A549 (cell line): ENCODE measurements at places on chromosomes 6 and 20.

DNA sequence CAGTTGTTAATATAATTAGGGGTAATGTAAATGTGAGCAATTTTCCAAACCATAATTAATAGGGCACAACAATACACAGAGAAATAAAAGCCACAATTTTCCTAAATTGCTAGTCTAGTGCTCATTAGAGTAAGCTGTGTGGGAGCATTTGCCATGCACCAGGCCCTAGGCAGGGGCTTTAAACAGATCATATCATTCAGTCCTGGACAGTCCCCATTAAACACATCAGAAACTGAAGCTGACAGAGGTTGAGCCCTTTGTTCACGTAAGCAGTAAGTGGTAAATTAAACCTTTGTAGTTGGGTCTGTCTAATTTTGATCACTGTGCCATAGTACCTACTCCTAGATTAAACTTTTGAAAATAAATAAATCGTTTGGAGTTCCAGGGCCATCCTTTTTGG lies 931.1 kb downstream of the C6orf118 start:
- no peak for DNase-seq

DNA sequence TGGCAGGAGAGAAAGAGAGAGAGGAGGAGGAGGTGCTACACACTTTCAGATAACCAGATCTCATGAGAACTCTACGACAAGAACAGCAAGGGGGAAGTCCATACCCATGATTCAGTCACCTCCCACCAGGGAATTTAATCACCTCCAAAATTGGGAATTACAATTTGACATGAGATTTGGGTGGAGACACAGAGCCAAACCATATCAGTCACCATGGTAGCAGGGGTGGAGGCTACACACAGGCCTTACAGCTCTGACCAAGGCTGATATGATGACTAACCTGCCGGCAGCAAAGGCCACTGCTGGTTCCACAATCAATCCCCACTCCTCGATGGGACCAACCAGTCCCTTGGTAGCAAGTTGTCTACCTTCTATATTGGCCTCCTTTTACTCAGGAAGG lies 13.6 kb upstream of the RBM24 start:
- DNase-seq, result no peak

DNA sequence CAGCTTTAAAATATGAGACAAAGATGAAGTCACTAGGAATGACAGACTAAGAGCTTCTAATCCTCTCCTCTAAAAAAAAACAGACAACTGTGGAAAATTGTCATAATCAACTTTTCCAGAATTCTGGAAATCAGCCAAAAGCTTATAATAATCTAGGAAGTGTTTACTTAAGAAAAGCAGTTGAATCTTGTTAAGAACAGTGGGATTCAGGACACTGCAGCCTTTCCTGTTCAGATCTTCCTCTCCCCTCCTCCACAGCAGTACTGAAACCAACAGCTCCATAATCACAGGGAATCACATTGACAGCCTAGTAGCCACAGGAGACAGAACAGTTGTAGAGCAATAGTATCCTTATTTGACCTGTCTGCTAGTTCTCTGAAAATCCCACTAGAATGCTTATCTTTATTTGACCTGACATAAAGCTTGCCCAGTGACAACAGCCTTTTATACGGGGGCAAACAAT lies 41.6 kb downstream of the IBTK start:
- no peak for DNase-seq

- DNase-seq, result no peak
These were observed 10.8 kb downstream of the SLC4A11 start for GRCh38 chr20:3227936-3228749.
